ENCODE measurements at places on chromosomes 4 and X.

DNA sequence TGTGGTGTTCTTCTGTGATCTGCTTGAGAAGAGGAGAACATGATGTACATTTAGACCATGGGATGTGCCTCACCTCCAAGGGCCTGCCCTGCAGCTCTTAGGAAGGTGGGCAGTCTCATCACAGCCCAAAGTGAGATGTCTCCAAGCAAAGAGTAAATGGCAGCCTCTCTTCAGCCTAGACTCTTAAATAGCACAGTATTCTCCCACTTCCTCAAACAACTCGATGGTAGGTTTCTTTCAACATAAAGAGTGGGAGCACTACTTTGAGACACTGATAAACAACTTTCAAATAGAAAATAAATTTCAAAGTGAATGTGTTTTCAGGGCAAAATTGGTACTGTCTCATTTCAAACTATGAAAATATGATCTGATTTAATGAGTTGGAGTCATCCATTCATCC, 35.2 kb downstream of the EDNRA start:
- no peak for DNase-seq

DNA sequence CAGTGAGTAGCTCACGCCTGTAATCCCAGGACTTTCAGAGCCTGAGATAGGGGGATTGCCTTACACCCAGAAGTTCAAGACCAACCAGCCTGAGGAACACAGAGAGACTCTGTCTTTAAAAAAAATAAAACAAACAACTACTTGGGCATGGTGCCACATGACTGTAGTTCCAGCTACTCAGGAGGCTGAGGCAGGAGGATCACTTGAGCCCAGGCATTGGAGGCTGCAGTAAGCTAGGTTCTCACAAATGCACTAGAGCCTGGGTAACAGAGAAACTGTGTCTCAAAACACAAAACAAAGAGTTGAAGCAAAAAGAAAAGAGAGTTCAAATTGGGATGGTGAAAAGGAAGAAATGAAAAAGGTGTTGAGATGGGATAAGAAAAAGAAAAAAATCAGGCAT, 10.8 kb downstream of the CAMK2D start:
- DNase-seq = no peak

DNA sequence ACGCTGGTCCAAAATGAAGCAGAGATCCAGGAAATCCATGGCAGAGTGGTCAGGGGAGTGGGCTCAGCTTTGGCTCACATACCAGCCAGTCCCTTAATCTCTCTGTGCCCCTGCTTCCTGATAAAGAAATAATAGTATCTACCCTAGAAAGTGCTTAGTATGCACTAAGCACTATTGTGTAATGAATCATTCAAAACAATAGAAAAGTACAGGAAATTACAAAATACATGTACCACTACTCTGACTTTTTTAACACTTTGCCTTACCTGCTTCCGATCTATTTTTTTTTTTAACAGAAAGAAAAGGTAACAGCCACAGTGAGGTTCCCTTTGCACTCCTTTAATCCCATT, 49.9 kb downstream of the TBC1D9 start:
- DNase-seq = no peak

- DNase-seq = peak; percentile 71
These were observed 86.3 kb downstream of the EGF start for GRCh38 chr4:109998867-109999584.

GRCh38 chr4:76494243-76494642, 59.2 kb downstream of the SHROOM3 start:
- DNase-seq = no peak

GRCh38 chr4:70630162-70630561, 1.6 kb downstream of the ENAM start:
- no peak for DNase-seq

DNA sequence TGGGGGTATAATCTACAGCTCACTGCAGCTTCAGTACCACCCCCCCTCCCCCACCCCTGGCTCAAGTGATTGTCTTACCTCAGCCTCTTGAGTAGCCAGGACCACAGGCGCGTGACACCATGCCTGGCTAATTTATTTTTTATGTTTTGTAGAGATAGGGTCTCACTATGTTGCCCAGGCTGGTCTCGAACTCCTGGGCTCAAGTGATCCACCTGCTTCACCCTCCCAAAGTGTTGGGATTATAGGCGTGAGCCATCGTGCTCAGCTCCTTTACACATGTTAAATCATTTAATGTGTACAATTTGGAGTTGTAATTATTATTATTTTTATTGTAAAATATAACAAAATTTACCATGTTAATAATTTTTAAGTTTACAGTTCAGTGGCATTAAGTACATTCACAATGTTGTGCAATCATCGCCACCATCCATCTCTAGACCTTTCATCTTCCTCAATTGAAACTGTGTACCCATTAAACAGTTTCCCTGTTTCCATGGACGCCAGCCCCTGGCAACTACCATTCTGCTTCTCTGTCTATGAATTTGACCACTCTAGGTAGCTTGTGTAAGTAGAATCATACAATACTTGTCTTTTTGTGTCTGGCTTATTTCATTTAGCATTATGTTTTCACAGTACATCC, 6.1 kb downstream of the SLAIN2 start:
- DNase-seq = no peak

- no peak for DNase-seq
These were observed 119.0 kb upstream of the BMP3 start for GRCh38 chr4:80911458-80911857.

- DNase-seq = peak; percentile 60
These were observed 96.3 kb upstream of the MSX1 start for GRCh38 chr4:4762909-4763821.

- DNase-seq = no peak
These were observed 521.7 kb downstream of the PPARGC1A start for GRCh38 chr4:23368081-23368697.
